CD4-positive, alpha-beta T cell treated with Interferon alpha-2 for 1 hour (primary cell): ENCODE measurements at places on chromosomes 12 and 14.
A peak's percentile ranks its signal among the peaks of the same experiment; 100 is the strongest.

DNA sequence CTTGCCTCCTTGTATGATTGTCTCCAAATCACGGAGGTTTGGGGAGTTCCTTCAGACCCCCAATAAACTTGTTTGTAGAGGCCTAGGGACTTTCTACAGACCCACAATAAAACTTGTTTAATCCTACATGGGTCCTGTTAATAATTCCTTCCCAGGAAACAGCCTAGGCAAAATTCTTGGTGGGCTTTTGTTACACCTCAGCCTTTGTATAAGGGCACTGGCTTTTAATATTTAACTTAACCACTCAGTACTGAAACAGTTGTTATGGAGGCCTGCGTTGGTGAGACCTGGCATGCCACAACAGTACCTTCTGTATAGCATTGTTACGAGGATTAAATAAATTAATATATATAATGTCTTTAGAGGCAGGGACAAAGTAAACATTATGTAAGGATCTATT lies 32.7 kb upstream of the FAR2 start:
- no peak for DNase-seq

- no peak for DNase-seq
These were observed 203.4 kb downstream of the KIF26A start for GRCh38 chr14:104341532-104342434.

DNA sequence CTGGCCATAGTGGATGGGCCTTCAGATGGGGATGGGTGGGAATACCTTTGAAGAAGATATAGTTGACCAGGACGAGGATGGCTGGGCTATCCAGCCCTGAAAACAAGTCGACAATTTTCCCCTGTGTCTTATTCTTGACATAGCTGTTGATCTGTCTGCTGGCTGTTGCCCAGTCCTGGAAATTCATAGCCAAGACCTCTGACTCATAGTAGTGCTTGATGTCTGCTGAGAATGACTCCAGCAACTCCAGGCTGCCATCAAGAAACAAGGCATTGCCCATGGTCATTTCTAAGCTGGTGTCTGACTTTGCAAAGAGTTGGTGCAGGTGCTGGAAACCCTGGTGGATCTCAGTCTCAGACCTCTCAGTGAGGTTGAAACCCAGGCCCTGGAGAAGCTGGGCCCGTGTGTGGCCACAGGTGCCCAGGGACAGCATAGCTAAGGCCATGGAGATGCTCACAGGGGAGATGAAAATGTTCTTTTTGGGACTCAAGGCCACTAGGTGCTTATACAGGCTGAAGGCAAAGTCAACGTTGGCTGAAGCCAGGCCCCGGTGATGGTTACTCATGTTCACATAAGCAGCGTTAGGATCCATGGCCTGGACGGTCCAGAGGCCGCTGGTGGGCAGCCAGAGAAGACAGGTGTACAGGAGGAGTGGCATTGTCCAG lies 9.0 kb downstream of the SERPINA6 start:
- DNase-seq = no peak

GRCh38 chr12:47078733-47079467 lies 521 bp upstream of the PCED1B start:
- DNase-seq = no peak

DNA sequence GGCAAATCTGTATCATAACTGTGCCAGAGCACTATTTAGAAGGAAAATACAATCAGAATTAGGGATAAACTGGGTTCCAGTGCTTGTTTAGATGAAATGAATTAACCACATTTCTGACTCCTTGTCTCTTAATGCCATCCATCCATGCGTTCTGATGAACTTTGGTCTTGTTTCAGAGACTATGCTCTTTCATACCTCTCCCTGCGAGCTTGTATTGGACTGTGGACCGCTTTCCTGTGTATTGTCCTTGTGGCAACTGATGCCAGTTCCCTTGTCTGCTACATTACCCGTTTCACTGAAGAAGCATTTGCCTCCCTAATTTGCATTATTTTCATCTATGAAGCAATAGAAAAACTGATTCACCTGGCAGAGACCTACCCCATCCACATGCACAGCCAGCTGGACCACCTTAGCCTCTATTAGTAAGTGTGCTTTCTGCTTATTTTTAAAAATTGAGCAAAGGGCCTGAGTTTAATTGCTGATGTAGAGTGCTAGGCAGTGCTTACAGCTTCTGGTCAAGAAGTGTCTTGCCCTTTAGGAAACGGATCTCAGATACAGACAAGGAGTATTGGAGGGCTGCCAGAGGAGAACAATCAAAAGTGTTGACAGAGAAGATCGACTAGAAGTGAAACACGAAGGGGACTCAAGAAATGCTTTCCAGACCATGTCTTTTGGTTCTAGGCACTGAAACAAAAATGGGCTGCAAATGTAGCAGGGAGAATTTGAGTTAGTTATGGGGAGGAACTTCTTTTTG lies 46.7 kb downstream of the SLC4A8 start:
- no peak for DNase-seq

DNA sequence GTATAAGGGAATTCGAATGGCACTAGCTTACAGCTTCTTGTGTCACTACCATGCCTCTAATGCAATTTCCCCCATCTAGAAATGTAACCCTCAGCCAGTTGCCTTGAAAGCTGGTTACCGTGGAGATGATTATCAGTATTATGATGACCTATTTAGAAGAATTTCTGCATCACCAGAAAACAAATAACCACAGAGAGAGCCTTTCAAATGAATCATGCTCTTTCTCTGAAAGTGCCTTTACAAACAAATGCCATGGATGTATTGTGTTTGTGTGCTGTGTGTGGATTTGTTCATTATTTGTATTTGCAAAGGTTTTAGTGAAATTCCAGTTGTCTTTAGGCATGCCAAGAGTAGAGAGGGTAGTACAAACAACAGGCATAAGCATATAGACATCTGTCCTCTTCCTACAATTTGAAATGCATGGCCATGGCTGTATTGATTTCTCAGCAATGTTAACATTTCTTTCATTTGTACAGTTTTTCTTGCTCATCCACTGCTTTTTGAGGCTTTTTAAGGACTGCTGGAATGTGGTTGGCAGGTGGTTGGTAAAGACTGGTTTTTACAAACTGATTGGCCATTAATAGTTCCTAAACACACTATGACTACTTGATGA lies 266.5 kb downstream of the PAWR start:
- no peak for DNase-seq

DNA sequence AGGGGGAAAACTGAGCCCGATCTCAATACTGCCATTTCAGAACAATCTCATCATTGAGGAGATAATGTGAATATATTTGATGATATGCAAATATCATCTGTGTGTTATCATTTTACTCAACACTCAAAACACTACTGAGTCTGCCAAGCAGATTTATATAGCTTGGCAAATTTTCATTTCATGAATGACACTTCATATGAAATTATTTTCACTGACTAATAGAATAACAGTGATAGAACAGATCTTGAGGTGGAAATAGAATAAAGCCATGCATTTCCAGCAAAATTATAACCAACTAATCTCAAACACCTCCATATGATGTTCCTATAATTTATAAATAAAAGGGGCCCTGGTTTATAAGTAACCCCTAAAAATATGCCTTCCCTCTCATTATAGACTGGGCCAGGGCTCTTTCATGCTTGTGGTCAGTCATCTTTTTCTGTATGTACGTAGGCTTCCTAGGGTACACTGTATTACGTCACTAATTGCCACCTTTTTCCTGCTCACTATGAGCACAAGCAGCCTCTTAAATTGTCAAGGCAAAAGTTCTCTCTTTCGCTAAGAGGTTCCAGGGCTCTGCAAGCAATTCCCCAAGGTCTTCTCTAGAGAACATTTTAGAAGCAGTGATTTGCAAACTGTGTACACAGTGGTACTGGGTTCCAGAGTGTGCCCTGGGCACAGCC lies 197.1 kb upstream of the FOXN3 start:
- DNase-seq = peak; percentile 23

DNA sequence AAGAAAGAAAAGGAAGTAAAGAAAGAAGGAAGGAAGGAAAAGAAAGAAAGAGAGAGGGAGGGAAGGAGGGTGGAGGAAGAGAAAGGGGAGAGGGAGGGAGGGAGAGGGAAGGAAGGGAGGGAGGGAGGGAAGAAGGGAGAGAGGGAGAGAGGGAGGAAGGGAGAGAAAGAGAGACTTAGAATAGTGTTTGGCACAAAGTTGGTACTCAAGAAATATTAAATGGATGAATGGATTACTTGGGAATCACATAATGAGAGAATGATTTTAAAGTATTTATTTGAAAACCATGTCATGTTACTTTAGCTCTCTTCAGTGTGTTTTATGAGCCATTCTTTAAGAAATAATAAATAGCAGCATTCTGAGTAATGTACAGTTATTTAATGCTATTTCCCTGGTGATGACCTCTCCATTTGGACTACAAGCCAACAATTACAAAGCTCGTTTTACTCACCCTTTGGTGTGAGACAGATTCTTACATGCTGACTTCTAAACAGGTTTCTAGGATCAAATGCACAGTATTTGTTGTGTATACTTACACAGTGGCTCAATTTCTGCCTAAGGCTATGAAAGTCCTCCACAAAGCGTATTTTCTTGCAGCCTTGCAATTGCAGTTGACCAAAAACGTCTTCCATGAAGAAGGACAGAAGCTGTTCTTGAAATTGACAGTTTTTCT lies 861 bp downstream of the IL26 start:
- DNase-seq = no peak

GRCh38 chr12:31507966-31508365 lies 83.0 kb downstream of the DENND5B start:
- no peak for DNase-seq

GRCh38 chr12:121600702-121601336 lies 20.0 kb upstream of the KDM2B start:
- no peak for DNase-seq

DNA sequence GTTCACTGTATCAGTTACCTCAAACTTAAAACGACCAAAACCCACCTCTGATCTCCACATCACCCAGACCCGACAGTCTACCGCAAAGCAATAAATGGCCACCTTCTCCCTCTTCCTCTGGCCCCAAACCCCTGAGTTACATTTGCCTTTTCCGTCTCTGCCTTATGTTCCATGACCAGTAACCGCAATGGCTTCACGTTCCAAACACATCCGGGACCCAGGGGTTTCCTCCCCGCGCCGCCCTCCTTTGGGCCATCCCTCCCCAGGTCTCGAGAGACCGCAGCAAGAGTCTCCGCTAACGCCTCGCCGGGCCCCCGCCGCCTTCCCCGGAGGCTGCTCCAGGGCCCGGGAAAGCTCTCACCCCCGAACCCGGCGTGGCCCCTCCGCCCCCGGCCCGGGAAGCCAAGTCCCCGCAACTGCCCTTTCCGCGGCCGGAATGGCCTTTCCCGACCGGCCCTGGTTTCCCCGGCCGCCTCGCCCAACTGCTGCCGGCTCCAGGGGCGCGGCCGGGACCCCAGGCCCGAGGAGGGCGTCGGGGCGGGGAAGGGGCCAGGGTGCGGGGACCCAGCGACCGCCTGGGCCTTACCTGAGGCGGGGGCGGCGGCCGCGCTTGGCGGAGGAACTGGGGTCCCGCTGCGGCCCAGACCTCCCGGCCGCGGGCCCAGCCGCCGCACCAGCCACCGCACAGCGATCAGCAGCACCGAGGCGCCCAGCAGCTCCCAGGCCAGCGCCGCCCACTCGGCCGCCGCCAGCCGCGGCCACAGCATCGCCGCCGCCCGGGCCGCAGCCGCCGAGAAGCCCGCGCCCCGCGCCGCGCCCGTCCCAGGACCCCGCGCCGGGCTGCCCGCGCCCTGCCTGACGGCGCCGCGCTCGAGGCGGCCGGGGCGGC lies at the start of gene ANKLE2:
Gene ANKLE2 (minus strand): TSS at position 801 of the 889 bp plus-strand sequence. CDS start 34 bp downstream, at position 767.
- DNase-seq = peak; percentile 39

GRCh38 chr12:116650062-116650461 lies 87.8 kb downstream of the SPRING1 start:
- no peak for DNase-seq

GRCh38 chr14:101349108-101349507 lies 212.2 kb upstream of the DIO3 start:
- DNase-seq = no peak

GRCh38 chr14:32192712-32193373 lies 9.0 kb upstream of the RNU6-7 start:
- DNase-seq = no peak

DNA sequence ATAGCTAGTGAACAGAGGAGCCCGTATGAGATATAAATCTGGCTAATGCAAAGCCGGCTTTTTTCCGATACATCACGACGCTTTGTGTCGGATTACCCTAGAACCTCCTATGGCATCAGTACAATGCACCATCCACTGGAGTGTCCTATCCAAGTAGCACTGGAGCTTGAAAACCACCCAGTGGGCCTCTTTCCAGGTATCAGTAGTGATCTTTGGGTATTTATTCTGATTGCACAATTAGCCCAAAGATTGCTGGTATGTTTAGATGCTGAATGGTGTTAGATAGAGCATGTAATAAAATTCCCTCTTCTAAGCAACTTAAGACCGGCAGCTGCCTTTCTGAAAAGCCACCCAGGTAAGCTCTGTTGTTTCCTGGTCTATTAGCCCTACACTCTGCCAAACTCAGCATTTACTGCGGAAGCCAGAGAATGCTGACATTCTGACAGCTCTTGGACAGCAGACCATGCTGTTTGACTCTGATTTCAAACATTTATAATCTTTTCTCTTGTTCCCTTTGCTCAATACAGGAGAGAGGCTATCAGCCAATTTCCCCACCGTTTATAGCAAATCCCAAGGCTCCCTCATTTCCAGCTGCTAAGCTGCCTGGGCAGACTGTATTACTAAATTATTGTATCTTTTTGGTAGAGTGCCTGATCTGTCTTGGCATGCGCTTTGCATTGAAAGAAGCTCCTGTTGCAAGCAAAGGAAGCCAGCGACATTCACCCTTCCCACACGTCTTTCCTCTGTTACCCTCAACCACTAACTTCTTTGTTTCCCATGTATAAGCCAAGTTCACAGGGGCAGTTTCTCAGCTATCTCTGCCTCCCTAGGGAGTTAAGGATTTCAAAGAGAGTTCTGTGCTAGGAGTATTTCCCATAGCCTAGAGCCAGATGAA lies 388.3 kb upstream of the GARIN6 start:
- DNase-seq = no peak

GRCh38 chr14:67814821-67815220 lies 1.6 kb downstream of the ZFYVE26 start:
- no peak for DNase-seq

DNA sequence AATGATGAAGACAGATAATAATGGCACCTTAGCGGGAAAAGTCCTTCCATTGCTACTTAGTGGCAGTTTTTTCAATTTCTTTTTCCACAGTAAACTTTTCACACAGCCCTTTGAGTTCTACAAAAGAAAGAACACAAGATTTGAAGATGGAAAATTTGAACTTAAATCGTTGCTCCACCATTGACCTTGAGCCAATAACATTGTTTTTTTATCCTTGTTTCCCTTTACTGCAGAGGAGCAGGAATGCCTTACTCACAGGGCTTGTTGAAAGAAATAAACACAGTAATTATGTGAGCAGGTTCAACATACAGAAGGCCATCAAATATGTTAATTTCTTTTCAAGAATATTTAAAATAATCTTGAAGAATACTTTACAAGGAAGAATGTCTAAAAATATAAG lies 181.5 kb upstream of the KRR1 start:
- DNase-seq = no peak

GRCh38 chr12:12837025-12837812 lies 24.1 kb downstream of the DDX47 start:
- peak; percentile 18 for DNase-seq
